ENCODE measurements at places on chromosomes 6 and 20.
A peak's percentile ranks its signal among the peaks of the same experiment; 100 is the strongest.

- DNase-seq, result no peak
These were observed 108.5 kb downstream of the MAP3K4 start for GRCh38 chr6:161100072-161100471.

- DNase-seq, result no peak
These were observed 197.7 kb downstream of the ARID1B start for GRCh38 chr6:156974830-156975261.

- DNase-seq, result no peak
These were observed 18.5 kb upstream of the ERVFRD-1 start for GRCh38 chr6:11129908-11130565.

DNA sequence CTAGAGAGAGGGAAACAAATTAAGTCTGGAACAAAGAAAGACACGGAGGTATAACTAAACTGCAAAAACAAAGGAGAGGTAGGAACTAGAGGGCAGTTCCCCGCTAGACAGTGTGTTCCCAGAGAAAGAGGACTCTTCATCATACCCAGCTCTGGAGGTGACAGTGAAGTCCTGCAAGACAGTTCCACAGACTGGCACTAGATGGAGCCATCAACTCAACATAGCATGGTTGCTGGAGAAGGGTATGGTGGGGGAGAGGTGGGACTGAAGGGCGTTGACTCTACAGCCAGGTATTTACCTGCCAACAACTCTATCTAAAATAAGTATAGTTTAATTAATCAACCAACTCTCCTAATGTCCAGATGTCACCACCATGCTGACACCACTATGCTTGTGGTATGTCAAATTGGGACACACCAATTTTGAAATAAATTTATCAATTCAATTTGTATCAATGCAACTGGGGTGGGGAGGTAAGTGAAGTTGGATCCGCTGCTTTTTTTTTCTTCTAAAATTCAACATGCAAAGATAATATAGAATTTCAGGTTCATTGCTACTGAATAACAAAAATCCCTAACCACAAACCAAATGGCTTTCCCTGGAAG is 9.7 kb downstream of the BACH2 start:
- DNase-seq, result no peak

GRCh38 chr6:158735009-158735408 is 84.2 kb downstream of the EZR start:
- DNase-seq, result no peak

DNA sequence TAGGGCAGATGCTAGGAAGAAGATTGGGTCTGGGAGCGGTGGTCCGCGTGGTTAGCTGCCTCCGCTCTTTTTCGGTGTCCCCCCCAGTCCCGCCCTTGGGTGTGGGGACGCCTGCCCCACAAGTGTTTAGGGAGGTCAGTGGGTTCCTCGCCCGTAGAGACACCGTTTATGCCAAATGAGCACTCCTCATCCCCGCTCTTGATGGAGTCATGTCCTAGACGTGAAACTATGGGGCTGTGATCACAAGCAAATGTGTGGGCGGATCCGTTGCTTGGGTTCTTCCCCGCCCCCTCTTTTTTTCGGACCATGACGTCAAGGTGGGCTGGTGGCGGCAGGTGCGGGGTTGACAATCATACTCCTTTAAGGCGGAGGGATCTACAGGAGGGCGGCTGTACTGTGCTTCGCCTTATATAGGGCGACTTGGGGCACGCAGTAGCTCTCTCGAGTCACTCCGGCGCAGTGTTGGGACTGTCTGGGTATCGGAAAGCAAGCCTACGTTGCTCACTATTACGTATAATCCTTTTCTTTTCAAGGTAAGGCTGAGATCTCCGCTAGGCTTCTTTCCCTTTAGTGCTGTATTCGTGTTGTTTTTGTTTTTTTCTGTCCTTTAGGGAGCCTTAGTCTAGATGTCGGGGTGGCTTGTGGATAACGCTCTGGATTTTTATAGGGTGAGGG is at the start of gene HSP90AB1:
HSP90AB1 (plus strand) TSS at position 439 of the 675 bp plus-strand sequence. CDS start 1,529 bp downstream, outside the sequence.
- DNase-seq, result peak; percentile 91

DNA sequence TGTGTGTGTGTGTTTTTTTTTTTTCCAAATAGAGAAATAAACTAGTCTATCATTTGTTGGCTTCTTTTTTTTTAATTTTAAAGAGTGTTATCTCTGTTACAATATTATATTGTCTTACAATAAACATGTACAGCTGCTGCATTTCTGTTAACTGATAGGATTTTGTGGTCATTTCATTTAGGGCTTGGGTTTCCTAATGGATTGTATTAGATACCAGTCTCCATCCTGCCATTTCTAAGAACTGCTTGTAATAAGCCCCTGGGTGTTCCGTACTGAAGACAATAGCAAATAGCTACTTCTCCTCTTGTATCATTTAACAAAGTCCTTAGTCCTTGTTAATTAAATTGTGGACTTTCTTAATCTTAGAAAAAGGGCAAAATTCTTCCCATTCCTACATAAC is 45.7 kb downstream of the SOBP start:
- no peak for DNase-seq

- DNase-seq, result no peak
These were observed 118.0 kb downstream of the NFATC2 start for GRCh38 chr20:51424270-51425117.

- peak; percentile 75 for DNase-seq
These were observed 2.4 kb downstream of the TCF21 start for GRCh38 chr6:133891149-133891926.

DNA sequence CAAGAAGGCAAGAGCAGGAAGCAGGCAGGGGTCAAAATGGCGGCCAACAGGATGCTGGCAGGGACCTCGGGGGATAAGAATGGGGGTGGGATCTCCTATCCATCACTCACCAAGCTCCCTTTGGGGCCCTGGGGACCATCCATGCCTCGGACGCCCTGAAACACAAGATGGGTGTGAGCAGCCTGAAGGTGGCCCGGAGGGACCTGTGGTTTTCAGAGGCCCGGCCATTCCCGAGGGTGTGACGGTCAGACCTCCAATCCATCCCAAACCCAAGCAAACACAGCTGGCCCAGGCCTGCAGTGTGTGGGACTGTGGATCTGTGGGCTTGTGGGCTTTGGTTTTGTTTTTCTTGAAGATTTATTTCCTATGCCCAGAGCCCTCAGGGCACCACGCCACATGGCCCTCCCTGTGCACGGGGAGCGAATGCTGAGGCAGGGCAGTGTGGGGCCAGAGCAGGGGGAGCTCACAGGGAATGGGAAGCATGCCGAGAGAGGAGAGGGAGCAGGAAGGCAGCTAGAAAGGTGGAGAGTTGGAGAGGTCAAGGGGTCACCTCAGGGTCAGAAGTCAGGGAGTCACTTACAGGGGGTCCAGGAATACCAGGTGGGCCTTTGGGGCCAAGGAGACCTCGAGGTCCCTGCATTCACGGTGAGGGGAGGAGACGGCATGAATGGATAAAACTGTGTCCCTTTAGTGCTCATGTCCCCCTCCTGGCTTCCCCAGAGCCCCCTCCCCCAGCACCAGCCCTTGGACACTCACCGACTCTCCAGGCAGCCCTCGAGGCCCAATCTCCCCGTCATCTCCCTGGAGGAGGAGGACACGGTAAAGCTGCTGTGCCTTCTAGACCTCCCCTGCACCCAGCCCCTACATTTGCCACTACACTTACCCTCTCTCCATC is 14.5 kb downstream of the COL11A2 start:
- DNase-seq, result no peak

- DNase-seq, result no peak
These were observed 812 bp upstream of the SMIM13 start for GRCh38 chr6:11092668-11093375.

- DNase-seq, result no peak
These were observed 14.7 kb upstream of the PYGB start for GRCh38 chr20:25233016-25233772.

GRCh38 chr6:162887981-162888689 is 160.4 kb downstream of the PACRG start:
- DNase-seq, result no peak

DNA sequence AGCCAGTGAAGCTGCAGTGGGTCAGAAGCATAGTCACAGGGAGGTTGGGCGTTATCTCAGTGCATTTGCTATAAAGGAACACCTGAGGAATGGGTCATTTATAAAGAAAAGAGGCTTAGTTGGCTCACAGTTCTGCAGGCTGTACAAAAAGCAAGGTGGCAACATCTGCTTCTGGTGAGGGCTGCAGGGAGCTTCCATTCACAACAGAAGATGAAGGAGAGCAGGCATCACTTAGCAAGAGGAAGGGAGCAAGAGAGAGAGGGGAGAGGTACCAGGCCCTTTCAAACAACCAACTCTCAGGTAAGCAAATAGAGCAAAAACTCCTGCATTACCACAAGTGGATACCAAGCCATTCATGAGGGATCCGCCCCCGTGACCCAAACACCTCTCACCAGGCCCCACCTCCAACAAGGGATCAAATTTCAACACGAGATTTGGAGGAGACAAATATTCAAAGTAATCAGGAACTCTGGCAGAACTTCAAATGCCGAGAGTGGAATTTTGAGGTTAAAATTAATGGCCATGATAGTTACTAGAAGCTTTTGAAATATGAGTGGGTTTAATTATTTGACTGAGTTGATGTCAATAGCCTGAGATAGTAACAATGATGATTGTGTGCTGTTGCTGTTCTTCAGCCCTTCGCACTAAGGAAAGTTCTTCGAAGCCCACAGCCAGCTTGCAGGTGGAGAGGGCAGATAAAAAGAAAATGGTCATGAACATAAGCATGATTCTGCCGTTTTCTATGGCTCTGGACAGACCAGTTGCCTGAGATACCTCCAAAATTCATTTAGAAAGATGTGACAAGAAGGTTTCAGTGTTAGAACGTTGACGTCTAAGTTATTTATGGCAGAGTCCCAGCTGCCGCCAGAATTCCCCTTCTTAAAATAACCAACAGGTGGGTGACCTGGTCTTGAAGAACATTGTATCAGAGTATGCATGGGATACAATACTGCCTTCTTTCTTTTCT is 55.3 kb upstream of the ADTRP start:
- no peak for DNase-seq

- no peak for DNase-seq
These were observed 11.7 kb upstream of the SPO11 start for GRCh38 chr20:57317789-57318371.

GRCh38 chr6:42090819-42091717 is 40.7 kb downstream of the TAF8 start:
- DNase-seq, result no peak

GRCh38 chr6:18527836-18528743 is 140.9 kb downstream of the RNF144B start:
- no peak for DNase-seq

DNA sequence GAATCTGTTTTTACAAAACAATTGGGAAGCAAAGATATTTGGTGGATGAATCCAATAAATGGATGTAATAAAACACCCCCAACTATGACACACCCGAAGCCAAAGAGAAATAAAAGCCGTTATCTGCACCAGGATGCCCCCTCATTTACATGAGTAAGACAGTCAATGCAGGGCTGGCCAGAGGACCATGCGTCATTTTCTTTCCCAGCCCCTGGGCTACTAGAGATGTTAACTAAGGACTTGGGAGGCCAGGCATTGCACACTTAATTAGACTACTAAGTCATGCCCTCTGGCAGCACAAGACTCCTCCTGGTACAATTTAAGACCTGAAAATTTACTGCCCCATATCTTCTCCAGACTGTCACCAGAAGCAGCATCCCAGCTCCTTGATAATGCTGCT is 3.2 kb downstream of the LEMD2 start:
- no peak for DNase-seq

GRCh38 chr6:87574237-87574804 is 15.5 kb downstream of the RARS2 start:
- no peak for DNase-seq

- DNase-seq, result no peak
These were observed 171.3 kb upstream of the HDAC2 start for GRCh38 chr6:114142258-114142657.

GRCh38 chr20:2280082-2280481 is 15.7 kb upstream of the TGM3 start:
- no peak for DNase-seq

DNA sequence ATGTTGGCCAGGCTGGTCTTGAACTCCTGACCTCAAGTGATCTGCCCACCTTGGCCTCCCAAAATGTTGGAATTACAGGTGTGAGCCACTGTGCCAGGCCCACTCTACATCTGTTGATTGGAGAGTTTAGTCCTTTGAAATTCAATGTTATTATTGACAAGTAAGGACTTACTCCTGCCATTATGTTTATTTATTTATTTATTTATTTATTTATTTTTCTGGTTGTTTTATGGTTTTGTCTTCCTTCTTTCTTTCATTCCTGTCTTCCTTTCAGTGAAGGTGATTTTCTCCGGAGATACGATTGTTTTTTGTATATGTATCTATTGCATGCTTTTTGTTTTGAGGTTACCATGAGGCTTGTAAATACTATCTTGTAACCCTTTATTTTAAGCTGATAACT is 602.6 kb downstream of the EPM2A start:
- DNase-seq, result no peak

DNA sequence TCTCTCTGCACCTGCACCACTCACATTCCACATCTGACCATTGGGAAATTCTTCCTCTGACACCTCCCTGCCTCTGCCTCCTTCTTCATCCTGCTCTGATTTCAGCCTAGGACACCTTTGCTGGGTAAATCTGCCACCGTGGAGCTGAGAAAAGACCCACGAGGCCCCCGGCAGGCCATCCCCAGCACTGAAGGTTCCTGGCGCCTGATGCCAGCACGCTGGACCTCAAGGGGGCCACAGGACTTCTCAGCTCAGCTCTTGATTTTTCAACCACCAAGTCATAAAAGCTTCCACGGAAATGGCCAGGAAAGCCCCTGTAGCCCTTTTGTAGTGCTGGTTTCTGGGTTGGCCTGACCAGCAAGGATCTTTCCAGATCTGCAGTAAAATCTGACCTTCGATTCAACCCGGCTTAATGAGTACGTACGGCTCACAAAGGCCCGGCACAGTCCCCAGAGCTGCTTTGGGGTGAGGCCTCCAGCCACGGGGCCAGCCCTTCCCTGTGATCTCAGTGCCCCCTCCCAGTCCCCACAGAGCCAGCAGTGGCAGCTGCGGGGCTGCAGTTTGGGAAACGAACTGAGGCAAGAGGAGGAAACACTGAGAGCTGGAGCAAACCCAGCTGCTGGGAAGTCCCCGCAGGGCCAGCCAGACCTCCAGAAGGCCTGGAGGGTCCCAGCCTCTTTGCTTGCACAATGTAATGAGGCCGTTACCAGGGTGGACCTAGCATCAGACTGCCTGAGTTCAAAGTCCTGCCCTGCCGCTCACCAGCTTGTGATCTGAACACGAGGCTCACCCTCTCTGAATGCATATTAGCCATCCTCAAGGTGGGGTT is 157.5 kb downstream of the BMP7 start:
- DNase-seq, result peak; percentile 59

DNA sequence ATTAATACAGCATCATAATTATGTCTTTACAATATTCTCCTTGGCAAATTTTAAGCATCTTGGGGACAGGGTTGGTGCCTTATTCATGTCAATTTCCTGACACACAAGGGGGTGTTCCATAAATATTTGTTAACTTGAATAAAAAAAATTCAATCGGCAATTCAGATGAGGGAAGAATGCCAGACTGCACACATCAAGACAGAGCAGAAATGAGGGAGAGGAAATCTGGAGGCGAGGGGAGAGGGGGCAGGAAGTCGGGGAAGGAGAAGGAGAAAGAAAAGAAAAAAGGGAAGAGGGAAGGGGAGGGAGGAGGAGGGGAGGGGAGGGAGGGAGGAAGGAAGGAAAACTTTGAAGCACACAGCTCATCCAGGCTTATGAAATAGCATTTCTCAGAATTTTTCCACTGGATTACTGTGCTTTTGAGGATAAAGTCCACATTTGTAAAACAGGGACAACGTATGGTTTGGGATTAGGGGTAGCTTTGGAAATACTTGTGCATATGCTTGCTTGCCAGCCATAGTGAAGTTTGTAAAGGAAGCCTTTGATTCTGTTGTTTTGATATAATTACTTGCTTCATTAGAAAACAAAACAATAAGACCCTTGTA is 362.1 kb downstream of the SAMD5 start:
- no peak for DNase-seq

GRCh38 chr6:3284436-3284876 is 25.7 kb downstream of the PSMG4 start:
- no peak for DNase-seq

Measured in right kidney (tissue), 9 donors.